ENCODE measurements at places on chromosomes 7 and 10.
A peak's percentile ranks its signal among the peaks of the same experiment; 100 is the strongest.

DNA sequence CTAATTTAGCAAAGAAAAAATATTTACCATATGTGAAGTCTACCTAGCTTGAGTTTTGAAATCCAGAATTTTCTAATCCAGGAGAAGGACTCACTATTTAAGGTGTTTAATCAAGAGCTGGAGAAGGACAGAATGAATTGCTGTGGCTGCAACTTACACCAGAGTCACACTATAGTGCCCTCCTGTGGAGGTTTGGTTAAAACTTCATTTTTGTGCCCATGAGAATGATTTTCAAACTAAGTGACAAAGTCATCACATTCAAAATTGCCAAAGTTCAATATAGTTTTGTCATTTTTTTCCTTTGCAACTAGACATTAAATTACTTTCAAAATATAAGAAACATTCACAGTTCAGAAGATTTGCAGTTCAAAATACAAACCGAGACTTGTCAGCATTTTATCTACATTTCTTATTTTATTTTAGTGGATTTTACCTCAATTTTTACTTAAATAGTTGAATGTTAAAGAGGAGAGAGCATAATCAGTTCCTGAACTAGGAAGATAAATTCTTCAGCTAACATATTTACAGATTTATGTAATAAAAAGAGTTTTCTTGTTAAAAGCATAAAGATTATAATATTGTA is 70.7 kb downstream of the CABCOCO1 start:
- DNase-seq = no peak

GRCh38 chr10:24849501-24850299 is 102.7 kb downstream of the PRTFDC1 start:
- no peak for DNase-seq

DNA sequence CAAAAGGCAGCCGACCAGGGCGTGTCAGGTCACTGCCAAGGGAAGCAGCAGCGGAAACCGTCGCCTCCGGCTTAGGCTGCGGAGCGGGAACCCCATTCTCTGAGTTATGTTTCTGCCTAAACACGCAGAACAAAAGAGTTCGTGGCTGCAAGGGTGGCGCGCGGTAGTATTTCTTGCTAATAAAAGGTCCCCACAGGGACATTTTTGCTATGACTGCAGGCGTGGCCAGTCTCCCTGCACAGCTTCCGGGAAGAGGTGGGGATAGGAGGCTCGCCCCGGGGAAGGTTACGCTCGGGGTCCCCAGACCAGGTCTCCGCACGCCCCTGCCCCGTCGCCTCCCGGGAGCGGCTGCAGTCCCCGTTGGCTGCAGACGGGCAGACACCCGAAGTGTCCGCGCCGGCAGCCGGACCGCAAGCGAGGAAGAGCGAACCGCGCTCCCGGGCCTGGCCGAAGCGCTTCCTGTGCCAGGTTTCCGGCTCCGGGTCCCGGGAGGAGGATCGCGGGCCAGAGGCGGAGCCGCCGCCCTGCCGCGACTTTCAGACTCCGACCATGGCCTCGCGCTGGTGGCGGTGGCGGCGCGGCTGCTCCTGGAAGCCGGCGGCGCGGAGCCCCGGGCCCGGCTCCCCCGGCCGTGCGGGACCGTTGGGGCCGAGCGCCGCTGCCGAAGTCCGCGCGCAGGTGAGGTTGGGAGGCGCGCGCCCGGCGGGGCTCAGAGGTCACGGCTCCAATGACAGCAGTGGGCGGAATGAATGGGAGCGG is at the start of gene PDSS1:
PDSS1 (plus strand) TSS at position 539 of the 759 bp plus-strand sequence; CDS start at position 550, 11 bp downstream.
- DNase-seq = peak; percentile 40

DNA sequence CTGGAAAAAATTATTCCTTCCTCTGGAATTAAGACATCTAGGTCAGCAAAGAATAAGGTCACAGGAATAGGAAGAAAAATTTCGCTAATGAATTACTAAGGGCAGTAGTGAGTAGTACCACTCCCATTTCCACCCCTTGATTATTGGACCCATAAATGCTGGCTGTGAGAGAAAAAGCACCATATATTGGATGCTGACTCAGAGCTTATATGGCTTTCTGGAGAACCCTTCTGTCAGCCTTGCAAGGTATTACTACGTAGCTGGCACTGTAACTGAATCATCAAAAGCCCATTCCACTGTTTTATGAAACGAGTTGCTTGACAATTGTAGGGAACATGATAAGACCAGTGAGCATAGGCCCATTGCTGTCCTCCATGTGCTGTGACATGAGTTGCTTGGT is 179.3 kb downstream of the ATRNL1 start:
- no peak for DNase-seq

DNA sequence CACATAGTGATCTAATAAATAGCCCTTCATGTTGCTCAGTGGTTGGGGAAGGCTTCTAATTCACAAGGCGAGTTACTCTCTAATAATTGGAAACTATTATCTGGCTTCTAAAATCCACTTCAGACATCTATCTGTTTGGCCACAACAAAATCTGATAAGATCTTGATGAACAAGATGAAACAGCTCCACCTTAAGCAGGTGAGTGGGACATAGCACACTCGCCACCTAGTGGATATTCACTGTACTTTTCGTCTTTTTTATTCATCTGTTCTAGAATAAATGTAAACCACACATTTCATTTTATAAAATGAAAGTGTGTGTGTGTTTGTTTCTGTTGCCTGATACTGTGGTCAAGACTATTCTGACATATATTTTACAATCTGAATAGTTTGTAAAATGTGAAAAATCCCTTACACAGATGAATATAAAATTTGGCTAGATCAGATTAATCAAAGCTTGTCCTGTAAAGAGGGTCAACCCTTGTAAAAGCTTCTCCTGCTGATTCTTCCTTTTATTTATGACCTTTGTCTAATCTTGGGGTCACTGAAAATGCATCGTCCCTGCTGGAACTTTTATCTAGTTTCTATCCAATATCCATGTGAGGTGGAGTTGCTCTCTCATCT is 26.5 kb upstream of the CNTNAP2 start:
- DNase-seq = no peak

DNA sequence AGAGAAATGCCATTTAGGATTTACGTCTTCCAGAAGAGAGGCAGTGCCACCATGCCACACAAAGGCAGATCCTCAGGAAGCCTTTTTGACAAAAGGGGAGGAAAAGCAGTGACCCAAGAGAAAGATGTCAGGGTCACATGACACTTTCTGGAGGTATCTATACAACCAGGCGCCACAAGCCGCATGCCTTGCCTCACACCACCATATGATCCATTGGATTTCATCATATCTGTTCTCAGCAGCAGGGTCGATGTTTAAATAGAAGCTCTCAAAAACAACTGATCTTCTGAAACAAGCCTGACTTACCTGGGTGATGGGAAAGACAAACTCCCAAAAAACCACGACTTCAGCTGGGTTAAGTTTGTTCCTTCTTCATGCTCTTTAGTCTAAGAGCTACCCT is 52.5 kb upstream of the UNC5B start:
- DNase-seq = no peak

DNA sequence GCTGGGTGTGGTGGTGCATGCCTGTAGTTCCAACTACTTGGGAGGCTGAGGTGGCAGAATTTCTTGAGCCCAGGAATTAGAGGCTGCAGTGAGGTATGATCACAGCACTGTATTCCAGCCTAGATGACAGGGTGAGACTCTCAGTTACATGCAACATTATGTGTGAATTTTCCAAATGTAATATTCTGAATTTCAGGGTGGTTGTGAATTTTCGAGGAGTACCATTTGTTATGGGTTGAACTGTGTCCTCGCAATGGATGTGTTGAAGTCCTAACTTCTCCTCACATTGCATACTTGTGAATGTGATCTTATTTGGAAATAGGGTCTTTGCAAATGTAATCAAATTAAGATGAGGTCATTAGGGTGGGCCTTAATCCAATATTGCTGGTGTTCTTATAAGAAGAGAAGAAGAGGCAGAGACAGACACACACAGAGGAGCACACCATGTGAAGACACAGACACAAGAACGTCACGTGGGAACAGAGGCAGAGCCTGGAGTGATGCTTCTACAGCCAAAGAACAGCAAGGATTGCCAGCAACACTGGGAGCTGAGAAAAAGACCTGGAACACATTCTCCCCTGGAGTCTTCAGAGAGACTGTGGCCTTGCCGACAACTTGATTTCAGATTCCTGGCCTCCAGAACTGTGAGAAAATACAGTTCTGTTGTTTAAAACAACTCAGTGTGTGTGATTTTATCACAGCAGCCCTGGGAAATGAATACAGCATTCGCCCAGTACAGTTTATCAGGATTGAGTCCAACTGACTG is 91.9 kb downstream of the ZNF783 start:
- no peak for DNase-seq

- no peak for DNase-seq
Observed at GRCh38 chr10:113846036-113846435, 7.8 kb downstream of the DCLRE1A start.

DNA sequence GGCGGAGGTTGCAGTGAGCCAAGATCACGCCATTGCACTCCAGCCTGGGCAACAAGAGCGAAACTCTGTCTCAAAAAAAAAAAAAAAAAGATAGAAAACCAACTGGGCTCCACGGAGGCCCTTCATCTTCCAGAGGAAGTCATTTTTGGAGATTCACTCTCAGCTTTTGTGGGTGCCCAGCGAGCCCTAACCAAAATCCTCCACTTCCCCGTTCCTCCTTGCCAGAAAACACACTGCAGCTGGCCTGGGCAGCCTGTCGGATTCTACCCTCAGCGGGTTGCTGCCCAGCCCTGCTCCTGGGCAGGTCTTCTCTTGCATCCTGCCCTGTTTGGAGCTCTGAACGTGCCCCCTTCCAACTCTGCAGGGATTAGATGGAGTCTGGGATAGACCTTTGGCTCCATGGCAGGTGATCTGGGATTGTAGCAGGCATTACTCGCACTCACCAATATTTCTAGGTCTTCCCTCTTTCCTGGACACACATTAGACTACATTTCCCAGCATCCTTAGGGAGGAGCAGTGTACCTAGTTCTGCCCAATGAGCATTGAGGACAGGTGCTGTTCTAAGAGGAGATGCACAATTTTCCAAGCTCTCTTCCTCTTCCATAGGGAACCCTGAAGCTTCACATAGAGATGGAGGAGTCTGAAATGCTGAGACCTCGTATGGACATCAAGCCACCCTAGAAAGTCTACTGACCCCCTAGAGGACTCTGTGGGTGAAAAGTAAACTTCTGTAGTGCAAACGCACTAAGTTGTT is 4.6 kb downstream of the GRID2IP start:
- no peak for DNase-seq

GRCh38 chr10:34758447-34758996 is 56.6 kb downstream of the PARD3 start:
- no peak for DNase-seq

- no peak for DNase-seq
Observed at GRCh38 chr7:74006451-74007241, 21.3 kb upstream of the ELN start.

DNA sequence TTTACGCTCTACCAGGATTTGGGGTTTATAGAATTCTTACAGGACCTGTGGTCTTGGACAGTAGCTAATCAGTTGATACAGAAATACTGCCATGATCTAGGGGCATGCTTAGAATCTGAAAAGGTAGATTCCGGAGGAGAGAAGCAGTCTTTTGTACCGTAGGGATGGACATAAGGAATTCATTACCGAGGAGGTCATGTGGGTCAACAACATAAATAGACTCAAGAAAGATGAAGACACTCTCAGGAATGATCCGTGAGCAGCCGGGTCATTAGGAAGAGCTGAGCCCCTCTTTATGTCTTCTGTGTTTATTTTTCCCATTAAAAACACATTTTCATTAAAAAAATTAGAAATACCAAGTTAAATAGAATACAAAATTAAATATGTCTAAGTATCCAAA is 160.1 kb upstream of the TNS3 start:
- DNase-seq = no peak

- DNase-seq = no peak
Observed at GRCh38 chr10:123270806-123271205, 116.6 kb downstream of the BUB3 start.

DNA sequence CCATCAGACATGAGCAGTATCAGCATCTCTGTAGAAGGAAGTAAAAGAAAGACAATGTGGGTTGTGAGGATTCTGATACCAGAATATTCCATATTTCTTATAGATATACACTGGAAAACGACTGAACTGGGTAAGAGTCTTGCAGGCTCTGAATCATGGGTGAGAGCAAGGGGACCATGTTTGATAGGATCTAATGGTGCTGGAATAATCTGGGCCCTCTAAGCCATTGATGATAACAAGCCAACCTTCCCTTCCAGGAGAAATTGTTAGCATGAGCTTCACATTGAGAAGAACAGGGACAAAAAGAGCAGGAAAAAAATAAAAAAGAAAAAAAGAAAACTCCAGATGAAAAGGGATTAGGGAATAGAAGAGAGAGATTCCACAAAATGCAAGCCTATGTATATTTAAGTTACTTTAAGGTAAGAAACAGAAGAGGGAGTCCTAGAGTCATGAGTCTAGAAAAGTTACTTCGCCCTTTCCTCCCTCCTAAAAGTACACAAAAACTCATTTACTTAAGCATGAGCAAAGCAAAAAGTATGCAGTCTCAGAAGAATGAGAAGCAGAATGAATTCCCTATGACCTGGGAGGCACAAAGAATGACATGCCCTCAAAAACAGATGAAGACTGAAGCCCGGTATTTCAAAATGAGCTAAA is 181.9 kb downstream of the TMEM26 start:
- no peak for DNase-seq

DNA sequence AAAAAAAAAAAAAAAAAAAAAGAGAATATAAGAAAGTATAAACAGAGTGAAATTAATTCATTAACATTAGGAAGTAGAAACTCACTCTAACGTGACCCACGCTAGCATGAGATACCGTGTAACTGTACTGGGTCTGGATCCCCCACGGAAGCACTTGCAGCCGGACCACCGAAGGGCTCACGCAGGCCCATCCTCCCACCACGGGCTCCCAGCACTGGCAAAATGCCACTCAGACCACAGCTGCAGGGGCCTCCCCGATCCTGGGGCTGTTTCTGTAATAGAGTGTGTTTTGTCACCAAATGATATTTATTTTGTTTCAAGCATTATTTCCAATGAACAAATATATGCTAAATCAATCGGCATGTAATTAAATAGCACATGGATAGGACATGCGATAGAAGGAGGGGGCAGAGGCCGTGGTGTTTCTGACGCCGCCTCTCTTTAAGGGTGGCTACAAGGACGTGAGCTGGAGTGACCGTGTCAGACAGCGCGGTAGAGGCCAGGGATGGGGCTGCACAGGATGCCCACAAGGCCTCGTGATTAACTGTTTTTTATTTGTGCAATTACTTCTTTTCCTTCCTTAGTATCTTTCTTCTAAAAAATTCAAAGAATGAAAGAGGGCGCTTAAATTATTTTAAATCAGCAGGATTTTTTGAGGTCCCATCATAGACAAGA is 568.5 kb downstream of the PTPRN2 start:
- DNase-seq = no peak

GRCh38 chr7:51629206-51629605 is 312.6 kb upstream of the COBL start:
- no peak for DNase-seq

- no peak for DNase-seq
Observed at GRCh38 chr7:16345979-16346958, 75.1 kb downstream of the CRPPA start.

DNA sequence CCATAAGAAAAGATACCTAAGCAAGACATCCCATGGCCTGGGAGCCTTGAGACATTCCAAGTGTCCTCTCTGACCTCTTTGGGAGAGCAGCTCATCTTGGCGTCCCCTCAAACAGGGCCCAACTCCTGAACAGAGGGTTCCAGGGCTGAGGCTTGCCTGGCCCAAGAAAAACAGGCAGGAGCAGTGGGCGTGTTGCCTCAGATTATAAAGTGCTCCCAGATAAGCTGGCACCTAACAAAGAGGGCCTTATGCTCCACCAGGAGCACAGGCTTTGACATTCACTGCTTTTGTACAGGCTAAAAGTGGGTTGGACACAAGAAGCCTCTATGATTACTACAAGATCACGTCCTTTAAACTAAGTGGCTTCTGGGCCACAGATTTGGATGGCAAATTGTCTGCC is 193.1 kb downstream of the FGFR2 start:
- no peak for DNase-seq

Data from stimulated activated CD8-positive, alpha-beta memory T cell treated with anti-CD3 and anti-CD28 coated beads, Interleukin-2, amount 100 ng/mL, for 1 hour (primary cell).